HFFc6 (cell line): ENCODE measurements at places on chromosomes 7 and 10.

- DNase-seq = no peak
Measured at GRCh38 chr7:152158801-152159587, 133.5 kb downstream of the GALNT11 start.

GRCh38 chr10:115029452-115030375 is 63.5 kb upstream of the ATRNL1 start:
- DNase-seq = no peak

GRCh38 chr10:21196822-21197395 is 299.8 kb upstream of the NEBL start:
- no peak for DNase-seq

- DNase-seq = no peak
Measured at GRCh38 chr7:777728-778078, 50.6 kb upstream of the PRKAR1B start.

DNA sequence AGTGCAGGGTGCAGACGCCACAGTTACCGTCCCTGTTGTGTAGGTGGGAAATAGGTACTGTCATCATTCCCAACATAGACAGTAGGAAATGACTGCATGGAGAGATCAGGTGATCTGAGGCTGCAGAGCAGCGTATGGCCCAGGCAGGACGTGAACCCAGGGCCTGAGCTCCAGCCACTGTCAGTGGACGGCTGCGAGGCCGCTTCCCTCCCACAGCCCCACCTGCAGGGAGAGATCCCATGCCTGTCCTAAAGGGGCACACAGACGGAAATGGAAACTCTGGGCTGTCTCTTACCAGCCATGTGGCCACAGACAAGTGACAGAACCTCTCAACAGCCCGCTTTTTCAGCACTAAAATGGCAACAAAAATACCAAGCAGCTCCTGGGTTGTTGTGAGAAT is 44.5 kb upstream of the MNX1 start:
- no peak for DNase-seq

GRCh38 chr10:101721806-101722205 is 26.8 kb upstream of the FBXW4 start:
- no peak for DNase-seq

DNA sequence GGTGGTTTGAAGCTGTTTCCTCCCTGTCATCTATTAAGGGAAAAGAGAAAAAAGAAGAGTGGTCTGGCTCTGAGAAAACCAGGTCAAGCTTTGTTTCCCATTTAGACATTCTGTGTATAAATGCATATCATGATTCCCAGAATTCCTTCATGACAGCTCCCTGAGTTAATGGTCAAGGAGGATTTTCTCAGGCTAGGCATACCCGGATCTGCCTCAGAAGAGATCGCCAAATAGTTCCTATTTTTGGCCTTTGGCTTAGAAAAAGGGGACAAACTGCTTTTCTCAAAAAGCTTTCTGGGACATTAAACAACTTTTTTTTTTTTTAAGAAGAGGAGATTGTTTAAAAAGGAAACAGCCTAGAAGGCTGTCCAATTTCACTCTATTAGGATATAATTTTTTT is 53.5 kb upstream of the PIP4K2A start:
- no peak for DNase-seq

- no peak for DNase-seq
Measured at GRCh38 chr10:130557181-130557845, 421.1 kb downstream of the GLRX3 start.

DNA sequence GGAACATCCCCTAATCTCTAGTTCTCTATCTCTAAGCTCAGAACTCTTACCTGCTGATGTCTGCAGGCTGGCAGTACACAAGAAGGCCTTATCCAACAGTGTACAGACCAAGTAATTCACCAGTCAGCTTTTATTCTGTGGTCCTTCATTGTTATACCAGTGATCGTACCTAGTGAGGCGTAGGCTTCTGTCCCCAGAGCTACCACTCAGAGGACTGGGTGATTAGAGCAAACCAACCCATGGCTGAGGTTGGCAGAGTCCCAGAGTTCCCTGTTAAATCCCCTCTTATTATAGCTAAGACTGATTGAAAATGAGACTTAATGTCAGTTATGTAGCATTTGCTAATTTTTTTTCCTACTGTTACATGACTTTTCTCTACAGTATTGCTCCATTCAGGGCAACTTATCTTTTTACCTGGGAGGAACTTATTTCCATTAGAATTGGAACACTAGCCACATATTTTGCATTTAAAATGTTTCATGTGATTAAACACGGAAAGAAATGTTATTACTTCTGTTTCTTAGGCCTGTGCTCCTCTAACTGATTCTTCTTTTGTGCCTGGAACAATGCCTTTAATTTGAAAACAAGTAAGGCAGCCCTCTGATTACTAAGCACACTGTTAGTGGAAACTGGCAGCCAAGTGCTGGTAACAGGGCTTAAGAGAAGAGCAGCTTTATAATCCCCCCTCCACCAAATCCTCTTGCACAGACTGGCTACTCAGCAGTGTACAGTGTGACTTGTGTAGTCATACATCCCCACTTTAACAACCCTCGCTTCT is 127.2 kb downstream of the LRRC4 start:
- DNase-seq = no peak

DNA sequence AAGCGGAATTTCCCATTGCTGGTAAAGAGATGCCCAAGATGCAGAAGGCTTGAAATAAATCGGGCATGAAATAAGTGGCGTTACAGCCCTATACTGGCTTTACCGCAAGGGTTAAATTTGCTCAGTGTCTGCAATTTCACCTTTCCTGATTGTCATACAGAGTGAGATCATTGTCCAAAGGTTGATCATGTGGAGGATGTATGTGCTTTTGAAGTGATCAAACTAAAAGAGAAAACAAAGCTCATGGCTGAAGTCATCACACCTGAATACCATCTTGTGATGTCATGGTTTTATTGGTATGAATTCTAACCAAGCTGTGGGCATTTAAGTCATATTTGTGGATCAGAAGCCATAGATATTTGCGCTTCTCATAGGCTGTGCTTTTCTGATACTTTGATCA is 635.5 kb downstream of the AUTS2 start:
- no peak for DNase-seq

DNA sequence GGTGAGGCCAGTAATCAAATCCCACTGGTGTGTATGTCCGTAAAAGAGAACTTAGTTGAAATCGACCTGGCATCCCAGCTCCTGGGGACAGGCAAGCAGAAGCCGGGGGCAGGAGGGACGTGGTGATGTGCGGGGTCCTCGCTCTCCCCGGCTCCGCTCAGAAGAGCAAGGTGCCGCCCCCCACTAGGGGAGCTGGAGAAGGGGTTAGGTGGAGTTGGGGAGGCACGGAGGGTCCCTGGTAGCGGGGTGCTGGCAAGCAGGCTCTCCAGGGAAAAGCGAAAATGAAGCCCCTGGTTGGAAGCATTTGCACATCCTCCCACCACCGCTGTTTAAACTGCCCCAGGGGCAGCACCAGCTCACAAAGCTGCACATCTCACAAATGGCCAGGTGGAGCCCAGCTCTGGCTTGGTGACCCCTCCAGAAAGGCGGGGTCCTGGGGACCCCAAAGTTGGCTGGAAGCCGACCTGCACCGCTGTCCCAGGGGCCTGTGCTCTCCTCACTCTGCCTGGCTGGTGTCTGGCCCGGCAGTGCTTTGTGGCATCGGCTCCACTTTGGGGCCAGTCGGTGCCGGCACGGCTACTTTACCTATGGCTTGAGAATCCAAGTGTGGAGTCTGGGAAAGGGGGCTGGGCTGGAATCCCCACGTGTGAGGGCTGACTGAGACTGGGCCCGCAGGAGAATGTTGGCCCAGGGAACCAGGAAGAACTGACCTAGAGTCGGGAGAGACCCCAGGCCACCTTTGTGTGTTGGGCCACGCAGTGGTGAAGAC is 2.9 kb upstream of the CFAP46 start:
- no peak for DNase-seq

DNA sequence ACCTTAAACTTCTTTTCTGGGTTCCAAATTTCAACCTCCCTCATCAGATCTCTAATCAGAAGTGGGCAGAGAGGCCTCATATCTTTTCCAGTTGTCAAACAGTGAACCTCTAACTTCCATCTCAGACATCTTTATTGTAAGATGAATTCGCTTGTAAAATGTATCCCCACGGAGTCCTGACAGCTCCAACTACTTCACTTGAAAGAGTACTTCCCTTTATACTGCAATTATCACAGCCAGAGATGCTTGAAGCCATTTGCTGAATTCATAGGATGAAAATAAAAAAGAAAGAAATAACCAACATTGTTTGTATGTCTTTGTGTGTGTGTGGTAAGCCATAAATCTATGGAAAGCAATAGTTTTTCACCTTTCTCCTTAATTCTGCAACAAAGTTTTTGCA is 175.2 kb downstream of the GRM3 start:
- DNase-seq = no peak

DNA sequence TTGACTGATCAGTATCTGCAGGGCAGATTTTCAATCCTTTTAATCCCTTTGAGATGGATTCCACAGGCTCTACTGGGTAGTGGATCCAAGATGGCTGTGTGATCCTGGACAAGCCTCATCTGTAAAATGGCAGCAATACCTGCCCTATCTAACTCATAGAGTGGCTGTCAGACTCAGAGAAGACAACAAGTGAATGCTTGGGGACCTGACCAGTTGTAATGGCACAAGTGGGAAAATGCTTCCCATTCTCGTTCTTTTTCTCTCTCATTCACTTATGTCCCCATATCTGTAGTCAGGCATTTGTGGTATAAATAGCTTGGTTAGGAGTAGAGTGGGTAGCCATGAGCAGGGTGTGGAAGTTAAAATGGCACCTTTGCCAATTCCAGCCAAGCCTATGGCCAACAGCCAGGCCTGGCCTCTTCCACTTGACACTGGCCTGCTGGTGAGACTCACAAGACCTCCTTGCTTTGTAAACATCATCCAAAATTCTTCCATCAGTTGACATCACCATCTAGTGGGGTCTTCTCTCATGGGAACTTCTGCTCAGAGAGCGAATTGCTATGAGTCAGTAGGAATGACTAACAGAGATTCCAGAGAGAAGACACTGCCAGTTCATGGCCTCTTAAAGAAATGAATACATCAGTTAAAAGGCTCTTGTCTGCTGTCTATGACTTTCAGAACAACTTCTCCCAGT is 150.1 kb downstream of the PLPP4 start:
- peak; percentile 90 for DNase-seq

GRCh38 chr10:44769450-44769849 is 141.7 kb upstream of the TMEM72 start:
- no peak for DNase-seq

- DNase-seq = peak; percentile 94
Measured at GRCh38 chr10:6721480-6721879, 141.4 kb upstream of the PRKCQ start.

DNA sequence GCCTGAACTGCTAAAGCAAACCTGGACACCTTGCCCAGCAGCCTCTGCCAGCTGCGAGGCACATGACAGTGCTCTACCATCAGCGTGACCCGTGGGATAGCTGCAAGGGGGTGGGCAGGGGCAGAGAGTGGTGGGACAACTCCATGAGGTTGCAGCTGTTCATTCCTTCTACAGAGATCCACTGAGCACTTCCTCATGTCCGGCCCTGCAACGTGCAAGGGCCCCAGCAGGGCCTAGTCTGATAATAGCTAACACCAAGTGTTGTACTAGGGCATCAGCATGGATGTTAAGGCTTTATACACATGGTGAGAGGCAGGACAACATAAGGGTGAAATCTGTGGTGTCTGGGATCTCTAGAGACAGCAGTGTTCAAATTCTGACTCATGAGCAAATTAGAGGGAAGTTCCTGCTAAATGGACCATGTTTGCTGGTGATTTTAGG is 14.3 kb downstream of the NOD1 start:
- DNase-seq = no peak

DNA sequence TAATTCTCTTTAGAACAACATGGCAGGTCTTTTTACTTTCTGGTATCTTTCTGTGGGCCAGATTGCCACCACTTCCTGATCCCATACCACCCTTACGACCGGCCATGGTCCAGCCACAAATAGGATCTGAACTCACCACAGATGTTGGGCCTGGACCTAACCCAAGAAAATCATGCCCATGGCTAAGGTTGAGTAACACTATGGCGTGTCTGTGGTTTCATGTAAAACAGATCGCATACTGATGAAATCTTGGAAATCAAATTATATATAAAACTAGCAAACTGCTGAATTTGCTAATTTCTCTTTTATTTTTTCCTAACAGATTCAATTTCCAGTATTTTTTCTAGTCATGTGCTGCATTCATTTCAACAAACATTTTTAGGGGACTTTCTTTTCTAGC is 77.2 kb downstream of the CH25H start:
- peak; percentile 55 for DNase-seq

DNA sequence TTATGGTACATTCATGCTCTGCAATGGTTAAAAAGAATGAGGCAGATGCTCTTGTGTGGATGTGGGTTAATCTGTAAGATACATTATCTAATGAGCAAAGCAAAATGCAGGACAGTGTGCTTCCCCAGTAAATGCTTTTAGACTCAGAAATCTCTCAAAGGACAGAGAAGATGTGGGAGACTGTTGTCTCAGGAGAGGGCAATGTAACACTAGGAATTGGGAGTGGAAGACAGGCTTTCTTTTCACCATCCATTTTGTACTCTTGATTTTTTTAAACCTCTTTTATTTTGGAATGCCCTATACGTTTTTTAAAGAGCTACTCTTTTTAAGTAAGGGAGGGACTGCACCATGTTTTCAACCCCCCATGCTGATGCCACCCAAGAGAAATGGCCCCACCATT is 77.5 kb upstream of the ADAM12 start:
- DNase-seq = no peak
